ENCODE measurements at places on chromosomes 3 and 15. TPM values are rescaled to one million over a fixed set of nuclear protein-coding genes. Genes with fewer than 3 reads are reported as not detected.

DNA sequence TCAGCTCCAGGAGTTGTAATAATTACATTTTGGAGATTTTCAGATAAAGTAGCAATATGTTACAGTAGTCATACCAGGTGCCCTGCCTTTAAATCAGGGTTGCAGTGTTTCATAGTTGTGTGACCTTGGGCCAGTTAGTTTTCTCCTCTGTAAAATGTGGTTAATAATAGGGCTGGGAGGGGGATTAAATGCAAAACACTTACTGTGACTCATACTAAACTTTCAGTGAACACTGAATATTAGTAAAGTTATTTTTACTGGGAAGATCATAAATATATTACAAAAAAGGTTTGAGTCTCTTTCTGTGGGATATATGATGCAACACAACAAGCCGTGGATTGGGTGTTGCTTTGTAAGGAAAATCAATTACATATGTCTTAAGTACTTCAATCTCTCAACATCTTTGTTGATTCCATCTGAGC is 1.1 kb upstream of the EBLN2 start:
- peak; percentile 27 for DNase-seq
- H3K27me3 ChIP-seq: no peaks in the 10 kb centered on the region
- H3K4me3 ChIP-seq: no peak overlapping the region
- no peak overlapping the region for H3K27ac ChIP-seq
- peaks cover 6% of the 10 kb centered on the region for H3K4me1 ChIP-seq

The SSR3 gene
- 606 TPM for total RNA-seq

The RPS17 gene
- total RNA-seq: 2,617 TPM

GRCh38 chr3:125394406-125394805 is 19.3 kb upstream of the ZNF148 start:
- no peak for DNase-seq
- H3K4me1 ChIP-seq: no peaks in the 10 kb centered on the region
- H3K27me3 ChIP-seq: no peaks in the 10 kb centered on the region
- H3K27ac ChIP-seq: no peak overlapping the region
- H3K4me3 ChIP-seq: no peak overlapping the region

DNA sequence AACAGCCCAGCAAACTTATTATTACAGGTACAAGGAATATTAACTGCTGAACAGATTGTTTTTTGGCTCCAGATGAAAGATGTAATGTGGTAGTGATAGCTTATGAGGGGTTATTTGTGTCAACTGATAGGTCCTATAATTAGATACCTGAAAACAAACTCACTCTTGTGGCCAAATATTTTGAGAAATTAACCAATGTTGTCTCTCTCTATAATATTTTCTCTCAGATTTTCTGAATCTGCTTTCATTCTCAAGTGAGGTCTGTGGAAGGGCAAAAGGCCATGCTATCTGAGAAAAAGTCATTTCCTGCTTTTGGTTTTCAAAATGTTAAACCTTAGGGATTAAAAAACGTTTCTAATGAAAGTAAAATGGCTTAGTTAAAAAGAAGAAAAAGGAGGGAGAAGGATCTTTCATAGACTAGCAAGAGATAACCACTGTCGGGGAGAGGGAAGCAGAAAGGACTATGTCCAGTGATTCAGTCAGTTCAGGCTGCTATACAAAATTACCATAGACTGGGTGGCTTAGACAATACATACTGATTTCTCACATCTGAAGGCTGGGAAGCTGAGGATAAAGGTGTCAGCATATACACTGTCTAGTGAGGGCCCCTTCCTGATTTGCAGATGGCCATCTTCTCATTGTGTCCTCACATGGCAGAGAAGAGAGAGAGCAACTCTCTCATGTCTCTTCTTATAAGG is 277.5 kb upstream of the P2RY1 start:
- H3K36me3 ChIP-seq: no peaks in the 10 kb centered on the region
- H3K27ac ChIP-seq: no peak overlapping the region
- H3K4me1 ChIP-seq: no peaks in the 10 kb centered on the region
- H3K4me3 ChIP-seq: no peak overlapping the region
- peaks cover 1% of the 10 kb centered on the region for H3K27me3 ChIP-seq

GRCh38 chr3:136734382-136735070 is 17.7 kb downstream of the STAG1 start:
- DNase-seq: no peak
- H3K36me3 ChIP-seq: no peaks in the 10 kb centered on the region
- H3K4me1 ChIP-seq: peaks cover 2% of the 10 kb centered on the region
- no peaks in the 10 kb centered on the region for H3K27me3 ChIP-seq
- no peak overlapping the region for H3K27ac ChIP-seq
- no peak overlapping the region for H3K4me3 ChIP-seq

- no peaks in the 10 kb centered on the region for H3K27me3 ChIP-seq
- H3K4me1 ChIP-seq: peaks cover 4% of the 10 kb centered on the region
- H3K36me3 ChIP-seq: no peaks in the 10 kb centered on the region
- H3K4me3 ChIP-seq: peak overlapping the region; percentile 76
- H3K27ac ChIP-seq: peak overlapping the region; percentile 89
These were observed 687 bp downstream of the GPR176 start for GRCh38 chr15:39919411-39919747.

GRCh38 chr3:140429791-140430190 is 248.1 kb upstream of the TRIM42 start:
- H3K4me1 ChIP-seq: no peaks in the 10 kb centered on the region
- no peak for DNase-seq
- H3K4me3 ChIP-seq: no peak overlapping the region
- 0 out of 2 replicates have a peak, but pooled peaks cover 1% of the 10 kb centered on the region for H3K27me3 ChIP-seq
- H3K36me3 ChIP-seq: no peaks in the 10 kb centered on the region
